B cell (primary cell): ENCODE measurements at places on chromosomes 12 and 14.
A peak's percentile ranks its signal among the peaks of the same experiment; 100 is the strongest.

DNA sequence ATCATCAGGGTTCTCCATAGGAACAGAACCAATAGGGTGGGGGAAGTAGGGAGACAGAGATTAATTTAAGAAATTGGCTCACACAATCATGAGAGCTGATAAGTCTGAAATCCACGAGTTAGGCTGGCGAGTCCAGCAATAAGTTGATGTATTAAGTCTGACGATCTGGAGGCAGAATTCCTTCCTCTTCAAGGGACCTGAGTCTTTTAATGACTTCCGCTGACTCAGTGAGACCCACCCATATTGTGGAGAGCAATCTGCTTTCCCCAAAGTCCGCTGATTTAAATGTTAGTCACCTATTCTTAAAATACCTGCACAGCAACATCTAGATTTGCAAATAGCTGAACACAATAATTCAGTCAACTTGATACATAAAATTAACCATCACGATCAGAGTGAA, 97.8 kb downstream of the SPTSSA start:
- DNase-seq, result no peak

DNA sequence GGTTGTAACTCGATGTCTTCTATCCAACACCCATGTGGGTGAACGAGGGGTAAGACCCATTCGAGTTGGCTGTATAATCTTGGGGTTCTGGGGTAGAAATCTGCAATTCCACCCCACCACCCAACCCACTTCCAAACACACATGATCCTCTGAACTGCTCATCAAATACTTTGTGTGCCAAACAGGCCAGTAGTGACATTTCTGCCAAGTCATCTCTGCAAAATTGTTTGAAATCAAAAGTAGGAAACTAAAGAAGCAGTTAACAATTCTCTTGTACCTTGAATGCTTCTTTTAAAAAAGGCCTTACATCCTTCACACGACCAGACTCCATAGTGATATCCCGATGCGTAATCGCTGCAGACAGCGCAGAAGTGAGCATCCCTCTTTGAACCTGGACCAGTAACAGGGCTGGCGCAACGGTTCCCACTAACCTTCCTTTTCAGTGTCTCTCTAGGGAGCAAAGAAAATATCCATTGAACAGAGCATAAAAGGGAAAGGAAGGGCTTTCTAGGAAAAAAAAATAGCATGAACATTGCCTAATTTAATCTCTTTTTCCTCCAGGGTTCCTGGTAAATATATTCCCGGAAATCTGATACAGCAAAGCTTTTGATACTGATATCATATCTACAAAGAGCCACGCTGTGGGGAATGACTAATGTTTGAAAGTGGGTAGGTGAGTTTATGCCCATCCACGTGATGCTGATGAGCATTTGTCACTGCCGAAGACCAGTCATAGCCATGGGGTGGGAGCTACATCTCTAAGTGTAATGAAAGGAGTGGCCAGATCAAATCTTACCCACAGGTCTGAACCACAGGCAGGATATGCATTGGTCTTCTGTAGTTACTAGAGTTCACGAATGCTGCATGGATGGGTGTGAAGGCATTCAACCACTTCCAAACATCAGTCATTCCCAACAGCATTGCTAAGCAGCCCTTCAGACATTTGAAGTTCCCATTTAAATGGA, 14.2 kb downstream of the ESR2 start:
- no peak for DNase-seq

DNA sequence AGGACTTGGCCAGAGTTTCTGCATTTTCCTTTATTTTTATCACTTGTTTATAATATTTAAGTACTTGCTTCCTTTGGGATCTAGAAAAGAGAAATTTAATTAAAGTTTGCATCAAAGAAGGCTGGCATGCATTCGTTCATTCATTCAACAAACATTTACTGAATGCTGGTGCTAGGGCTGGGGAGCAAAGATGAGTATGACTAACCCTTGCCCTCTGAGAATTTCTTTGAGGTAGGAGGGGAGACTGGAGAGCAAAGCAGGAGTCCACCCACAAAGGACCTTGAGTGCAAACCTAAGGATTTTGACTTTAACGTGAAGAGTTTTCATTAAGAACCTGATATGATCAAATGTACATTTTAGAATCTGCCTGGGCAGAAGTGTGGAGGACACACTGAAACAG, 16.1 kb upstream of the NT5DC3 start:
- no peak for DNase-seq

DNA sequence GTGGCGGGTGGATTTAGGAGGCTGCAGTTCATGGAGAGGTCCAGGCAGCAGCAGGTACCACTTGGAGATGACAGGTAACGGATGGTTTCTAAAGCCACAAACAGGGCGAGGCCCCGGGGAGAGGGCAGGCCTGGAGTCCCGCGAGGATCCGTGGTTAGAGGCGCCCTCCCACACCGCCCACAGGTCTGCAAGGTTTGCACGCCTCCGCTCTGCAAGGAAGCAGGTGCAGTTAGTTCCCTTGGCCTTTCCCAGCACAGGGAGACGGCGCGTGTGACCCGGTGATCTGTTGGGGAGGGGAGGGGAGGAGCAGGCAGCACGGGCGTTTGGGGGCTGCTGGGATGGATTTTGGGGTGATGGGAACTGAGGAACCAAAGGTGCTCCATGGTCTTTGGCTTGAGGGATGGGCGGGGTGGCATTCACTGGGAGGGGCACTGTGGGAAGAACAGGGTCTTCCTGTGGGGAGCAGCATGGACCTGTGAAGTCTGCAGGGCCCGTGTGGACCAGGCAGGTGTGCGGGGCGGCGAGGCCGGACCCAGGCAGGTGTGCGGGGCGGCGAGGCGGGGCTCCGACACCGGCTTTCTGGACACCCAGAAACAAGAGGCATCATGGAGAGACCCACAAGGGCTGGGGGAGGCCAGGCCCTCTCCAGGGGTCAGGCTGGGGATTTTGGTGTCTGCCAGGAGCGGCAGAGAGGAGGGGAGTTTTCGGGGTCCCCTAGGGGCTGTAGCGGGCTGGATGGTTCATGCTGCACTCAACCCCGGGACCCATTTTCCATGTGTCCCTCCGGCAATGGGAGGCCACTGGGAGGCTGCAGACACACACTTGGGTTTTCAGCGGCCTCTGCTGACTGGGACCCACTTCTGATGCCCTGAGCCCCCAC, 29.1 kb downstream of the NOC4L start:
- no peak for DNase-seq

- DNase-seq, result no peak
Observed at GRCh38 chr12:4259099-4259498, 14.5 kb upstream of the CCND2 start.

DNA sequence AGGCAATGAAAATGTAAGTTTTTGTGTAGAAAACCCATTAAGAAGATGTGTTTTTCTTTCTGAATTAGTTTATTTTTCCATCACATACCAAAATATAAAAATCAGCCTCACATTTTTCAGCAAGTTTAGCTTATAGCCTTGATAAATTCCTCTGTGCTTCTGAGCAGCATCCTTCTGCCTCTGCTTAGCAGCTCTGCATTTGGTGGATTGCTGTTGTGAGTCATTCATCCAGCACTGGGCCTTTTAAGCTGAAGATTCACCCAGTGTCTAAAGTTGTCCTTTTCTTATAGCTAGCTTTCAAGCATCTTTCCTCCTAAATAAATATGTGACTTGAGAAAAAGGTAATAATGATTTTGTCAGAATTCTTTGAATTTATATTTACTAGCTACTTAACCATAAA, 206.1 kb downstream of the PCNX1 start:
- DNase-seq, result no peak

DNA sequence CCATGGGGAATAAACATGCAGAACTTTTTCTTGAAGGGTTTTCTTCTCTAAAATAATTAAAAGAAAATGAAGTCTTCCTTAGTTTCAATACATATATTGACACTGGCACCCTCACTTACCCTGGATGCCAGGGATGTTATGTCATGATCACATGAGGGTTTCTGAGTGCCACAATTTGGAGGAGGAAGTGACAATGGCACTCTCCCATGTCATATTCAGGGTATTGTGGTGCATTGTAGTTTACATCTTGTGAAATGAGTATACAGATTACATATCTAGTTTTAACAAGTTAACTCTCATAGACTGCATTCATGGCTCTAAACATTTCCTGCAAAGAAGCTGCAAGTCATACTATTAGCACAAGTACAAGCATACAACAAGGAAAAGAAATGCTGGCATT, 37.7 kb downstream of the CCDC177 start:
- no peak for DNase-seq

DNA sequence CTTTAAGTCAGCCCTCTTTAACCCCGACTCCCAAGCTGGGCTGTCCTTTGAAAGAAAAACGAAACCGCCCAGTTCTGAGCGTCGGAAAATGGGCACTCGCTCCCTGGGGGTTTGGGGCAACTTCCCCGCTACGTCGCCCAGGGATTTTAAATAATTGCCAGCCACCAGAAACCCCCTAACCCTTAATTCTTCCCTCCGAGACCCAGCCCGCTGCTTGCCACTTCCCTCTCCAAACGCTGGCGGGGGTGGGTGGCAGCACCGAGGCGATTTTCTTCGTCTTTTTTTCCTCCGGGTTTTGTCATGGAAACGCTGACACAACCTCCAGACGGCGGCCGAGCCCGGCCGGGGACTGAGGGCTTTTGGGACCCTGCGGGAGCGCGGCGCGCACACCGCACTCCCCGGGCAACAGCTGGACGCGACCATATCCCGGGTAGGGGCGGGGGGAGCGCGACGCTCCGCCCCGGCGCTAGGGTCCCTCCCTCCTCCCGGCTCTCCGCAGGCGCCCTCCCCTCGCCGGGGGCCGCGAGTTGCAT, at the start of gene CHST11:
CHST11 (plus strand) TSS at position 532 of the 533 bp plus-strand sequence.
- peak; percentile 84 for DNase-seq

- no peak for DNase-seq
Observed at GRCh38 chr14:24243336-24243836, 963 bp upstream of the TINF2 start.

DNA sequence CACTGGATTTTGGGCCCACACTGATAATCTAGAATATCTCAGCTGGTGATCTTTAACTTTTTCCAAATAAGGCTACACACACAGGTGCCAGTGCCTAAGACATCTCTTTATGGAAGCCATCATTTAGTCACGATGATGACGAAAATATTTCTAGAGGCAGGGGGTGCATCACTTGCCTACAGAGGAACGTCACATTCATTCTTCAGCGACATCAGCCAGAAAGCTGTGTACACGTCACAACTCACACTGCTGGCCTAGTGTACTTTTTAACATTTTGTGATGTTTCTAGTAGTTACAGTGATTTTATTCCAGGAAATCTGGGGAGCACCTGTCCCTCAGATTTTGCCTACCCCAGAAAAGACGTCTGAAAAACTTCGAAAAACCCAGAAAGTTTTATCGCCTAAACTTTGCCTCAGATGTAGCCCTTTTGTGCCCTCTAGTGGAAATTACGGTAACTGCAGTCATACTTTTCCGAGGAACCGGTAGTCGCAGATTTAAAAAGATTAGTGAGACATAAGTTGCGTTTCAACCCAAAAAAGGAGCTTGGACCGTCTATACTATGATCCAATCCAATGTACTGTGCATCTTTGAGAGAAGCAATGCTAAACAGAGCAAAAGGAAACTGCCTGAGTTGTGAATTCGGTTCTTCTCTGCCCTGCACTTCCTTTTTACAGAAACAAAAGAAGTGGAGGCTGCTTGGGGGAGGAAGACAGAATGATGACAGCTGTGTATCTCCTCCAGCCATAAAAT, 64.3 kb upstream of the STON2 start:
- peak; percentile 80 for DNase-seq

- DNase-seq, result no peak
Observed at GRCh38 chr12:86234316-86234855, 21.8 kb downstream of the MGAT4C start.

- no peak for DNase-seq
Observed at GRCh38 chr14:23435543-23436326, at the start of gene MYH7. TSS of gene MYH7 (minus strand) at chr14:23435660. CDS start at chr14:23433732, 1,928 bp downstream.

DNA sequence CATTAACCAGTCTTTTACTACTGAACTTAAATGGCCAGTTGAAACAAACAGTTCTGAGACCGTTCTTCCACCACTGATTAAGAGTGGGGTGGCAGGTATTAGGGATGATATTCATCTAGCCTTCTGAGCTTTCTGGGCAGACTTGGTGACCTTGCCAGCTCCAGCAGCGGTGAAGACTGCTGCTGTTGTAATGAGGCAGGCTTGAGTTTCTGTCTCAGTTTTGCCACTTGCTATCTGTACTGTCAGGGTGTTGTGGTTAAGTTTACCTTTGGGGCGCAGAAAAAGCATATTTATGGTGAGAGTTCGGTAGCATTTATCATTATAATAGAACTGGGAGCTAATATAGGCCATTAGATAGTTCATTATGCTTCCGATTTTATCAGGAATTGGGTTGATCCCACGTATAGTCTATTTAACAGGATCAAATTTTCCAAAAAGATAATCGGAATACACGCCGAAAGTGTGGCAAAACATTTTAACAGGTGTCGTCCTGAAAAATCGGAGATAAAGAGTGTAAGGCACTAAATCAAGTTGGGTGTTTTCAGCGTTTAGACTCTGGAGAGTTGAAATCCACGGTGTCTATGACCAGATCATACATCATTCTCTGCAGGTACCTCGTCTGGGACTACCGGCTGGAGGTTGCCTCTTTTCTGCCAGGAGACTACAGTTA, 688 bp upstream of the NECAP1 start:
- peak; percentile 48 for DNase-seq

GRCh38 chr12:92784356-92784755, 81.6 kb downstream of the PLEKHG7 start:
- DNase-seq, result no peak

- no peak for DNase-seq
Observed at GRCh38 chr14:64474698-64475097, 9.4 kb downstream of the AKAP5 start.

GRCh38 chr14:77041881-77042545, 13.5 kb upstream of the IRF2BPL start:
- no peak for DNase-seq

GRCh38 chr14:26596543-26597061, 1.2 kb downstream of the NOVA1 start:
- no peak for DNase-seq

- no peak for DNase-seq
Observed at GRCh38 chr12:69343357-69343756, 4.8 kb upstream of the LYZ start.

- no peak for DNase-seq
Observed at GRCh38 chr14:64509036-64509435, 4.5 kb downstream of the ZBTB1 start.

GRCh38 chr14:84770030-84770429, 759.9 kb upstream of the FLRT2 start:
- no peak for DNase-seq

- no peak for DNase-seq
Observed at GRCh38 chr12:52670961-52671360, 9.2 kb downstream of the KRT1 start.

- DNase-seq, result no peak
Observed at GRCh38 chr14:72711936-72712335, 182.0 kb downstream of the DPF3 start.

DNA sequence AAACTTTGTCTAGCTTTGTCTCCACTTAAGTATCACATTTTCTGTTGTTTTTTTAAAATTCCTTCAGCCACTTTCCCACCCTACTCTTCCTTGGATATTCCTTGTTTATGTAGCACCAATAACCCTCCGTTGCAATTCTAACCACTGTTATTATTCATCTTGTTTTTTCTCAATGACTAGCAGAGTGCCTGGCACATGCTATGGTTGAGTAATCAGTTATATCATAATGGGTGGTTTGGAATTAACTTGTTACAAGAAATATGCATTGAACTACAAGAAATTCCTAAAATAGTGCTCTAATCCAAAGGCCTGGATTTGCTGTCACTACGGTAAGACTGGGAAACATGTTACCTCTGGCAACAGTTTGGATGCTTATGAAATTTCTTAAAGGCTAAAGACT, 756.6 kb downstream of the NOVA1 start:
- DNase-seq, result no peak

- DNase-seq, result no peak
Observed at GRCh38 chr12:48219631-48220030, 16.5 kb upstream of the OR10AD1 start.
